ENCODE measurements at places on chromosomes 13 and 19. TPM values are rescaled to one million over a fixed set of nuclear protein-coding genes. Genes with fewer than 3 reads are reported as not detected.

DNA sequence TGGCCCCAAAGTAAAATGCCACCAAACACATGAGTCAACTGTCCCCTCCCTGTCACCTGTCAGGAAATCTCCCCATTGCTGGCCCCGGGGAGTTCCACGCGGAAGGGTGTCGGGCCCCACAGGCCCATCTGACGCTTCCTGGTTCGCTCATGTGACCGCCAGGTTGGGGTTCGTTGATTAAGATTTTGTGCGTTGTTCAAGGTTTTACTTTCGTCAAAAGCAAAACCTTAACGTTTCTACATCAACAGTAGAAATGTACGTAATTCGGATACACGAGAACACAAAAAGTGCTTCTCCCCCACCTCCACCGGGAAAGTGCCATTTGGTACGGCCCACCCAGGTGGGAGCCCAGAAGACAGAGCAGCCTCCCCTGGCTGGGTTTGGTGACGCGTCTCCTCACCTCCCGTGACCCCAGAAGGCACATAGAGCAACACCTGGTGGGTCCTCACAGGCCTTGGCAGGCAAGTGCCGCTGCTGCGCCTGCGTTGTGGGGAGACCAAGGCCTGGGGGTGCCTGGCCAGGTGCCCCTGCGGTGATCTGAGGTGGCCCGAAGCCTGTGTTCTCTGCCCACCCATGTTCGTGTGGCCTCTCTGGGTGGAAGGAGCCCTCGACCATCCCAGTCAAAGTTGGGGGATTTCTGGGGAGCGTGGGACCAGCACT, 161.6 kb downstream of the KDM4B start:
- DNase-seq = no peak
- H3K27me3 ChIP-seq = no peaks in the 10 kb centered on the region
- H3K4me1 ChIP-seq = peaks cover 63% of the 10 kb centered on the region
- peak overlapping the region; percentile 29 for H3K27ac ChIP-seq
- H3K4me3 ChIP-seq = no peak overlapping the region

GRCh38 chr13:62209529-62209928, 793.9 kb upstream of the PCDH20 start:
- H3K4me1 ChIP-seq = no peaks in the 10 kb centered on the region
- H3K27me3 ChIP-seq = no peaks in the 10 kb centered on the region
- no peak overlapping the region for H3K4me3 ChIP-seq
- no peaks in the 10 kb centered on the region for H3K36me3 ChIP-seq
- H3K27ac ChIP-seq = no peak overlapping the region

DNA sequence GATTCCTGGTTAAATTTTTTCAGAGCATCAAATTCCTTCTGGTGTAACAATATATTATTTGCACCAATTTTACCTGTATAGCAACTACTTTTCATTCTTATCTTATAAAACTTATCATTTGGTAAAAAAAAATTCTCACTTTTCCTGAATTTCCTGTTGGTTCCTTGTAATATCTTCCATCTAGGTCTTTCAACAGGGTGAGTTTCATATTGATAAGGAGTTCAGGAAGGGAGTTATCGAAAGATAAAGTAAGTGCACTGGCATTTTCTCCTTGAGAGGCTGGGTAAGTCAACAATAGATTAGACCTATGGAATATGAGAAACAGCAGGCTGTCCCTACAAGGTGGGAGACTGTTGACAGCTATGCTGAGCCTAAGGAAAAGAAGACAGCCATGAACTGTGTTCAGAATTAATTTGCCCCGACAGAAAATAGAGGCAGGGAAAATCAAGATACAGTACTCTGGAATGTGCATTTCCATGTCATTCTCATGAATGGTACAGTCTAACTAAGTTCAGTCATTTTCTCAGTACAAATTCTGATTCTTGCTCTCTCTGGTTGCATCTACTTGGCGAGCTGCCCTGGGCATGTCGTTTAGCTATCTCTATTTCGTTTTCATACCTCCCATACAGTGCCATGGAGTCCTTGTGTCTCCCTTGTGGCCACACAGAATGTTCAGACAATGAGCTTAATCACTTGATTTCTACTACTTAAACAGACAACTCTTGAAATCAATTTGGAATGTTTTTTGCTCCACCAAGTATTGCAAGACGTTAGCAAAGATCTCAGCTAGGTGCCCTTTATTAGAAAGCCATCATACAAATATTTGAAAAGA, 9.9 kb downstream of the IGFL1 start:
- no peak overlapping the region for H3K4me3 ChIP-seq
- H3K4me1 ChIP-seq = peaks cover 40% of the 10 kb centered on the region
- H3K27me3 ChIP-seq = no peaks in the 10 kb centered on the region
- H3K27ac ChIP-seq = no peak overlapping the region
- DNase-seq = no peak

GRCh38 chr19:13176345-13176744, 26.1 kb downstream of the IER2 start:
- DNase-seq = no peak
- H3K27ac ChIP-seq = no peak overlapping the region

The NTF4 gene
- total RNA-seq = 3.8 TPM

All from neural progenitor cell (in vitro differentiated cells).